ENCODE measurements at places on chromosomes 1 and 21.

DNA sequence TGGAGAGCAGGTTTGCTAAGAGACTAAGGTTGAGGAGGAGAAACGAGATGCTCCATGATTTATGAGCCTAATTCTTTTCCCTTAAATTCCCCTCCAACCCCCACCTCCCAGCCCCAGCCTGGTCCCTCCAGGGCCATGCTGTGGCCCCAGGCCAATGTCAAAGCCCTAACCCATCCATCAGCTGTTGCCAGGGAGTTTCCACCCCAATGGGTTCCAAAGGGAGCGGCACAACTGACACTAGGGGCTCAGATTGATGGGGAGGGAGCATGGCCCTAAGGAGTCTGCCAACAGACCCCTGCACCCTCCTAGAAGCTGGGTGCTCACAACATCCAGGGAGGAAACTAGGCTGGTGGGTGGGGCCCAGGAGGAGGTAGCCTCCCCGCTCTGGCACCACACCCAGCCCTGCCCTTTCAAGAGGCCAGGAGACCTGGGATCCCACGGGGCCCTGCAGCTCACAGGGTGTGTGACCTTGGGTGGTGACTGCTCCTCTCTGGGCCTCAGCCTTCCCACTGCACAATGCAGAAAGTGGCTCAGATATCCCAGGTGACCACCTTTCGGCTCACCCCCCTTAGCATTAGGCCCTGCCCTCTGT is 12.9 kb downstream of the AHDC1 start:
- DNase-seq = no peak

GRCh38 chr1:41981796-41982195 is 63.1 kb upstream of the HIVEP3 start:
- no peak for DNase-seq

GRCh38 chr1:97500760-97501159 is 420.1 kb downstream of the DPYD start:
- no peak for DNase-seq

DNA sequence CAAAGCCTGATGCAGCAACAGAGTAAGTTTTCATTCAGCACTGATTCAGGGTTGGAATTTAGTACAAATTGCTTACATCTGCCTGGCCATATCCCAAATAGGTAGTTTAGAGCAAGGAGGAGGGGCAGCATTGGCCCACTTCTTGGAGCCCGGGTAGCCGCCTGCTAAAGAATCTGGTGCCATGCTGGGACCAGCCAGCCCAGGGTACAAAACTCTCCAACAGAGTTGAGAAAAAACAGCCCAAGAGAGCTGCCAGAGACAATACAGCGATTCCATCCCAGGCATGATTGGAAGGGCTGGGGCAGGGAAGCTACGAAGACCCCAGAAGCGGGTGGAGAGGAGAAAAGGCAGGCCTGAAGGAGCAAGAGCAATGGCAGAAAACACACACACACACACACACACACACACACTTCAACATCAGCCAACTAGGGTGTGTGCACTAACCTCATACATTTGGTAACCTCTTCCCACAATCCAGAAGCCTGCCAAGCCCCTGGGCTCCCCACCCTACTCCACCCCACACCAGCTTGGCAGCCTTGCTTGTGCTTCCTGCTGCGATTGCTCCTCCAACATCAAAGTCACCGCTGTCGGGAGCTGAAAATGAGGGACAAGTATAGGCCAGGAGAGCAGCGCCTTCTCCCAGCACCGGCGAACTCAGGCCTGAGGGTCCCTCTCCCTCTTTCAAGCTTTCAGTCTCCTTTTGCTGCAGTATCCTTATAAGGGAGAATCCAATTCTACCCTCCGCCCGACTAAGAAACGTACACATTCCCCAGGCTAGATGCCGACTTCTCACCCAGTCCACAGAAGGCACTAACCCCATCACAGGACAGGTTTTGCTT is 1.2 kb downstream of the PIK3C2B start:
- DNase-seq = peak; percentile 60

- DNase-seq = no peak
Measured at GRCh38 chr1:94463056-94463764, 45.0 kb downstream of the ABCD3 start.

- no peak for DNase-seq
Measured at GRCh38 chr1:113451710-113452109, 61.4 kb downstream of the MAGI3 start.

DNA sequence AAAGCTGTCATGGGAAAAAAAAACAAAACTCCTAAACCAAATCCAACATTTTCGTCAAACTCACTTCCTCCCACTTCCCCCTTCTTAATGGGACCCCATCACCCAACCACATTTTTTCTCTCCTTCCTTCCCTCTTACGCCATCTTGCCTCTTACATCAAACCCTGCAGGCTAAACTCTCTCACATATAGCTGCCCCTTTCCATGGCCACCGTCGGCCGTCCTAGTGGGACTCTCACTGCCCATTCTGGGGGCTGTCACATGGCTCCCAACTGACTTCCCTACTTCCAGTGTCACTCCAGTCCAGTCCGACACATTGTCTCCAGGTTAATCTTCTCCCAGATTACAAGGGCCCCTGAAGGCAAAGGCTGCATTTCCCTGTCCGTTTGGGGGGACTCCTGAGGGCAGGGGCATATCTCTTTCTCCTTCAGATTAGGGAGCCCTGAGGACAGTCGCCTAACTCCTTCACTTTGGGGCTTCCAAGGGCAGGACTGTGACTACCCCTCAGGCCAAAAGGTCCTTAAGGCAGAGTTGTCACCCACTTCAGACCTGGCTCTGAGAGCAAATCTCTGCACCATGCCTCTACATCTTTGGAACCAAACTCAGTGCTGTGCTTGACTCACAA is 658 bp downstream of the UBXN11 start:
- no peak for DNase-seq
